ENCODE measurements at places on chromosomes 13 and 19.

DNA sequence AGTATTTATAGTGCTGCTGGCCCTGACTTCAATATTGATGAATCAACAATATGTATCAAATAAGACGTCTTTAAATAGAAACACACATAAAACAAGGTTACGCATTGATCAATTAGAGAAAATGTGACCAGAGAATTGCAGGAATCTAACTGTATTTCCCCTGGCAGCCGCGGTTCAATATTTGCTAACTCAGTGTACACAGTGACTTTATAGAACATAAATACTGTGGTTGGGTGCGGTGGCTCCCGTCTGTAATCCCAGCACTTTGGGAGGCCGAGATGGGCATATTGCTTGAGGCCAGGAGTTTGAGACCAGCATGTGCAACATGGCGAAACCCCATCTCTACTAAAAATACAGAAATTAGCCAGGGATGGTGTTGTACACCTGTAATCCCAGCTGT, 22.8 kb upstream of the UPF3A start:
- DNase-seq, result no peak

DNA sequence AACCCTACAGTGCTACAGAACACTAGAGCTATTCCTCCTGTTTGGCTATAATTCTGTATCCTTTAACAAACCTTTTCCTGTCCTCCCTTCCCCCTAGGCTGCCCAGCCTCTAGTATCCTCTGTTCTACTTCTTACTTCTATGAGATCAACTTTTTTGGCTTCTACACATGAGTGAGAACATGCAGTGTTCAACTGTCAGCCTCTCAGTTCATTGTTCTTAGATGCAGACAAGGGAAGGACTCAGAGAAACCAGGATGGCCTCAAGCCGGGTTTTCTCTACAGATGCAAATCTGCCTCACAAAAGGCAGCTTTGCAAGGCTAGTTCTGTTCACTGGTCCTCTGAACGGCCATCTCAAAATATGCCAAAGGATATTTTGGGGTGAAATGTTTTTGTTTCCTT, 18.4 kb downstream of the AMER2 start:
- DNase-seq, result no peak

DNA sequence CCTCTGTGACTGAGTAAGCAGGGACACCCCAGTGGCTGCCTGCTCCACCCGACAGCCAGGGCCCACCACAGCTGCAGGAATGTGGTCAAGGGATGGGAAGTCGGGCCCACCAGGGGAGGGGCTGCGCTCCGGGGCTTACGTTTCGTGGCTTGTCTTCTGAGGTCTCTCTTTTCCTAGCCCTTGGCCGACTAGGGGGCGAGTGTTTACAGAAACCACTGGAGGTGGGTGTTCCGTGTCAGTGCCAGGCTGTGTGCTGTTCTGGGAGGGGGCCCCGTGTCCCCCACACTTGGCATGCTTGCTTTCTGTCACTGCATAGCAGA, 4.5 kb downstream of the ADAT3 start:
- DNase-seq, result no peak

DNA sequence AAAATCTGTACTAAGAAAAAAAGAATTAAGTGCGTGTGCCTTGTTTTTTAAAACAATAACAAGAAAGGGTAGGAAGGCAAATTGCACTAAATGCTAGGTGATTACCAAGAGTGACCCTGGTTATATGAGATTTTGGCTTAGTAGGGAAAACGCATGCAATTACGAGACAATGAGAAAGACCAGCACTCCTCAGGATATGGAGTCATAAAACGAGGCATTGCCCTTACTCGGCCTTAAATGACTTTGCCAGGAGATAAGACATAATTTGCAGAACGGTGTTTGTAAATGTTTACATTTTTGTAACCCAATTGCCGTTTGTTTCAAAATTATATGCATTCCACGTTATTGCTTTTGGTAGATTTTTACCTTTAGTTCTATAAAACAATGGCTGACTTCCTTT, 179.8 kb downstream of the RBM26 start:
- DNase-seq, result no peak

- peak; percentile 35 for DNase-seq
Measured at GRCh38 chr13:65677906-65678305, 1552.2 kb downstream of the PCDH9 start.

- DNase-seq, result no peak
Measured at GRCh38 chr19:1755467-1756171, 2.3 kb downstream of the ONECUT3 start.
